ENCODE measurements at places on chromosomes 7 and 10.
A peak's percentile ranks its signal among the peaks of the same experiment; 100 is the strongest.

GRCh38 chr10:29470355-29470705 is 164.4 kb downstream of the SVIL start:
- DNase-seq, result no peak

DNA sequence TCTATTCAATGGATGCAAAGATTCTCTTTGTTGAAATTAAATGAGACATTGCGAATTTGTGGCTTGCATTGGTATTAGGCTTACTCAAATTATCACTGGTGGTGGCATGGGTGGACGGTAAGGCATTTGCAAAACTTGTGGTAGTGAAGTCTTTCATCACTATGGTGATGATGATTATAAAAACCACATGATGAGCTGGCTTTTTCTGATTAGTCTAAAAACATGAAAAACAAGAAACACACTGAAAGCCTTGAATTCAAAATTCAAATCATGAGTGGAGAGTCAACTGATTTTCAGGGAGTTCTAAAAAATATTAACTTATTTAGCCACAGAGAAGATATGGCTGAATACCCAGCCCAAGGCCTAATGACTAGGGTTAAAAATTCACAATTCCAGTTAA is 99.8 kb upstream of the HGF start:
- DNase-seq, result no peak

- no peak for DNase-seq
These were observed 885 bp upstream of the NKX1-2 start for GRCh38 chr10:124450783-124451057.

- no peak for DNase-seq
These were observed 158.9 kb upstream of the STEAP4 start for GRCh38 chr7:88465600-88465999.

DNA sequence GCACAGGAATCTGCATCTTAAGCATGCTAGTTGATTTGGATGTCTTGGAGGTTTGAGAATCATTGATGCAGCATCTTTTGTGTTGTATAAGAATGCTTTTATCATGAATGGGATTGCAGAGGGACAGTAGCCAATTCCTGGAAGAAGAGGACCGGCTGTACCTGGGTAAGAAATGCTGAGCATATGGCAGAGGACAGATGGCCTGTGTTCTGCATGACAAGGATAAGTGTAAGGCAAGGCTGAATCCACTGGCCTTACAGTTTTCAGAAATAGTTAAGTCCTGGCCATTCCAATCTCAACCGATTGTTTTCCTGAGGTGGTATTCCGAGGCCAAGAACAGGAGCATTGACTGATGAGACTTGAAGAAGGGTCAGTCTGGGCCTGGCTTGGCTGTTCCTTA is 24.4 kb upstream of the KBTBD2 start:
- DNase-seq, result no peak

DNA sequence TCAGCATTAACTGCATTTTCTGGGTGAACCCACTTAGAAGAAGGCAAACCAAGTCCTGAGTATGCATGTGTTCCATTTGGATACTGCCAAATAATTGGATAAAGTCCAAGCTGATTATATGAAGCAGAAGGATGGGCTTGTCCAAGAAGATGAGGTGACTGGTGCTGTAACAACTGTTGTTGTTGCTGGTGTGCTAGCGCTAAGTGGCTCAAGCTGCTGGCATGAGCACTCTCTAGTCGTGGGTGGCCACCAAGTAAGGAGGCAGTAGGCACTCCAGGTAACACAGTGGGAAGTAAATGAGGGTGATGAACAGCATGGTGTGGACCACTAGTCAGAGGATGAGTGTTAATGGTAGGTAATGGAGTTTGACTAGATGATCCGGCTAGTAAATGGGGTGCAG is 80.4 kb downstream of the NRBF2 start:
- no peak for DNase-seq

GRCh38 chr10:107264742-107265141 is 100.2 kb upstream of the SORCS1 start:
- no peak for DNase-seq

- no peak for DNase-seq
These were observed 1.9 kb downstream of the DGKI start for GRCh38 chr7:137844677-137845425.

DNA sequence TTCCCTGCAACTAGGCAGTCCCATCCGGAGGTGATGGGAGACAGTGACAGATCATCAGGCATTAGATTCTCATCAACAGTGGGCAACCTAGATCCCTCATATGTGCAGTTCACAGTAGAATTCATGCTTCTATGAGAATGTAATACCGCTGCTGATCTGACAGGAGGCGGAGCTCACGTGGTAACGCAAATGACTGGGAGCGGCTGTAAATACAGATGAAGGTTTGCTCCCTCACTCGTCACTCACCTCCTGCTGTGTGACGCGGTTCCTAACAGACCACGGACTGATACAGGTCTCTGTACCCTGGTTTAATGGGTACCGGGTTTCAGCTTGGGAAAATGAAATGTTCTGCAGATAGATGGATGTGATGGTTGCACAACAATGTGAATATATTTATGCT is 47.8 kb upstream of the PIK3AP1 start:
- no peak for DNase-seq

GRCh38 chr7:30604901-30605300 is 10.2 kb downstream of the GARS1 start:
- DNase-seq, result no peak

- DNase-seq, result peak; percentile 51
These were observed 1.1 kb downstream of the ARID5B start for GRCh38 chr10:61902445-61903220.

DNA sequence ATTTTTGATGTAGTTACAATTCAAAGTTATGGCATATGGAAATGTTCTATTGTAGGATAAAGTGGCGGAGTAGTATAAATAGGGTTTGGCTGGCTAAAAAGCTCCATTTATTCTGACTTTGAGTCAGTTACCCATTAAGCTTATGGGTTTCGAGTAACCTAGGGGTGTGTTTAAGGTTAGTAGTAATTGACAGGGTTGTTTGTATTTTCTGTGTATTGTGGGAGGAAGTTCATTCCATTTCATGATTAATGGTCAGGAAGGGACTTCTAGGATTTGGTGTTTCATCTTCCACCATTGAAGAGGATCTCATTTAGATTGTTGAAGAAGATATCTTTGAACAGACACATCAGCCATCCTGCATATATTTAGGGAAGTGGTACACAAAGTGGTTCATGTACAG is 75.0 kb downstream of the BICC1 start:
- no peak for DNase-seq

DNA sequence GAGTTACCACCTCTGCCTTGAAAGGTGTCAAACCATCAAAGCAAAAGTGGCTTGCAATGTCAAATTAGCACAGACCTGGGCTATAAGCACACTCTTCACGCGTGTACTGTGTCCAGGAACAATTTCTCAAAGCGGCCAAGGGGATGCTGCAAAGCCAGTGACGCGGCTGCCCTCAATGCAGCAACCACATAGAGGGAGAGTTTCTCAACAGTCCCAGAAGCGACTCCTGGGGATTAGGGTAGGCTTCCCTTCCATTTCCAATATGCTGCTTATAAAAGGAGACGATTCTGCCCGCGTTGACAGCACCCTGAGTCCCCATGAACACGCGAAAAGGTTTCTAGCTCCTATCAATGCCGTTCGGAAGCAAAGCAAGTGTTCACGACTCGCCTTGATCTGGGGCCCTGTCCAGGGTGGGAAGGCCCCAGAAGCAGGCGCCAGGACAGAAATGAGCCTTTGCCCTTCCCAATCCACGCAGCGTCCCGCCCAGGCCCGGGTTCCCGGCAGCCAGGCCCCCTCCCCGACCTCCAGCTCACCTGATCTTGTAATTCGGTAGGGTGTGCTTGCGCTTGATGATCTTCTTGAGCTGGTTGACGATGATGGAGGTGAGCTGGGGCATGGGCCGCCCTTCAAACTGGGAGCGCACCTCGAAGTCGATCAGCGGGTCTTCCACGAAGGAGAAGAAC is 1.3 kb downstream of the PDZD8 start:
- DNase-seq, result no peak

DNA sequence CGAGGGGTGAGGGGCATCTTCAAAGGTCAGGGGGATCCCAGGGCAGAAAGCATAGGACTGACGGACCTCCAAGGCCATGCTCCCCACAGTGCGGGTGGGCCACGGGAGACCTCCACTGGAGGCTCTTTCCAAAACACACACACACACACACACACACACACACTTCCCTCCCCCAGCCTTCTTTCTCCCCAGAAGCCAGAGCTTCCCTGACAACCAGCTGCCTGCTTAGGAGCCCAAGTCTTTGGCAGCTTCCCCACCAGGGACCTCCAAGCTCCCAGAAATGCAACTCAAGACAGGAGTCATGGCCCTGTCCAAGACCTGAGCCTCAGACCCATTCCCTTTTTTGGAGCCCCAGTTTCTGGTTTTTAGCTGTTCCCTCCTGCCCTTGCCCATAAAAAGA is 710 bp upstream of the C10orf105 start:
- DNase-seq, result no peak

- no peak for DNase-seq
These were observed 44.5 kb upstream of the ACBD5 start for GRCh38 chr10:27285093-27285492.

GRCh38 chr7:47451851-47452205 is 130.1 kb downstream of the TNS3 start:
- no peak for DNase-seq

DNA sequence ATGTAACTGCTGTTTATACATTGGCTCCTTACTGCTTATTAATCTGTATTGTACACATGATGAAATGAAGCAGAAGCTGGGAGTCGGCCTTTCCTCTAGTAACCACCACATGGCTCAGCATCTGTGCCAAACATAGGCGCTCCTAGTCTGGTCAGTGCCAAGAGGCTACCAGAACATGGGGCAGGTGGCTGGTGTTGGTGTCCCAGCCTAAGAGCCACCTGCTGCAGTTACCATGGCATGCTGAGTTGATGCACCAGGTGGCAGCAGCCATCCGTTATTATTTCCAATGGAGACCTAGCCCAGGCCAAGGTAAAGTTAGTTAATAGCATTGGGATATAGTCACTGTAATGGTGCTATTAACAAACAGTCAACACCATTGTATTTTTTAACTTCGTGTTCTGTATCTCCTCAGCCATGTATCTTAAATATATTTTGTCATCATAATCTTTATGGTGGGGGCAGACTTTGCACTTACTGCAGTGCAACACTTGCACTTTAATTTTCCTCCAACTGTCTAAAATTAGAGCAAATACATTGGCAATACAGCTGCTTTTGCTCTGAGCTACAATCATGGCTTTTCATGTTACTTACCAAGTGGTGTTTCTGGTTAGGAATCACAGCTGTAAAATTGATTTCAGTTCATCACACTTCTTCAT is 33.1 kb downstream of the HBP1 start:
- no peak for DNase-seq

GRCh38 chr7:127501817-127502216 is 83.6 kb downstream of the GCC1 start:
- DNase-seq, result no peak

- DNase-seq, result peak; percentile 47
These were observed 1.3 kb upstream of the CUL1 start for GRCh38 chr7:148697256-148698006.

GRCh38 chr10:110414548-110415309 is 83.0 kb upstream of the DUSP5 start:
- DNase-seq, result peak; percentile 89

DNA sequence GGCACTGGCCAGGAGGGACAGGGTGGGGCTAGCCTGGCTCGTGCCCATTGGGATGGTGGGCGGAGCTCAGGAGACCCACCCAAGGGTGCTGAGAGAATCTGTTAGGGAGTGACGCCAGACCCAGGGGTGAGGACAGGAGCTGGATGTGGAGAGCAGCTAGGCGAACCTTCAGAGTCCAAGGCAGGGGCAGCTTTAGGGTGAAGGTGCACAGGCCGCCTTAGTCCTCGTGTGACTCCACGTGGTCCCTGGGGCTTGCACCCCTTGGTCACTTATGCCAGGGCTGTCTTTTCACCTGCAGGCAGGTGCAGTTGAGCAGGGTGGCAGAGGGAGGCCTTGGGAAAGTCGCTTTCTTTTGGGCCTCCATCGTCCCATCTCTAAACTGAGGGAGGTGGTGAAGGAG is 4.3 kb downstream of the RAMP3 start:
- no peak for DNase-seq

DNA sequence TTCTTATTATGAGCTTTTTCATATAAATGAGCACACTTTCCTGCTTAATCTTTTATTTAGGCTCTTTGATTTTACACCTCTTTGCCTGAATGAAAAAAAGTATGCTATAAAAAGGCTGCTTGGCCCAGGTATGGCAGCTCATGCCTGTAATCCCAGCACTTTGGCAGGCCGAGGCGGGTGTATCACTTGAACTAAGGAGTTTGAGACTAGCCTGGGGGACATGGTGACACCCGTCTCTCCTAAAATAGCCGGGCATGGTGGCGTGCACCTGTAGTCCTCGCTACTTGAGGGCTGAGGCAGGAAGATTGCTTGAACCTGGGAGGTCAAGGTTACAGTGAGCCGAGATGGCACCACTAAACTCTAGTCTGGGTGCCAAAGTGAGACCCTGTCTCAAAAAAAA is 72.9 kb downstream of the DOCK4 start:
- DNase-seq, result no peak

DNA sequence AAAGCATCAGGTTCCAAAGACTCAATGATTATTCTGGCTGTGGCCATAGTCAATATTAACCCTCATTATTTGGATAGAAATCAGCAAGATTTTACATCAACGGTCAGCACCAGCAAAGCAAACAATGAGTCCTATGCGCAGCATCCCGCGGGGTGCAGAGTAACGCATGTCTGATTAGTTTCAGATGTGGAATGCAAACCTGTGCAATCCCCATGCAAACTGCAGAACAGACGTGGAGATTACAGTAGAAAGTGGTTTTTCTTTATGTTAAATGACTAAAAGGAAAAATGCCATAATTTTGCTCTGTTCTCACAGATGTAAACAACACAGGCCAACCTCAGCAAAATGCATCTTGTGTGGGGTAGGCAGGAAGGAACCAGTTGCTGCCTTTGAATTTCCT is 258.1 kb upstream of the GRB10 start:
- DNase-seq, result no peak

GRCh38 chr7:7385421-7385820 is 150.3 kb downstream of the COL28A1 start:
- no peak for DNase-seq

DNA sequence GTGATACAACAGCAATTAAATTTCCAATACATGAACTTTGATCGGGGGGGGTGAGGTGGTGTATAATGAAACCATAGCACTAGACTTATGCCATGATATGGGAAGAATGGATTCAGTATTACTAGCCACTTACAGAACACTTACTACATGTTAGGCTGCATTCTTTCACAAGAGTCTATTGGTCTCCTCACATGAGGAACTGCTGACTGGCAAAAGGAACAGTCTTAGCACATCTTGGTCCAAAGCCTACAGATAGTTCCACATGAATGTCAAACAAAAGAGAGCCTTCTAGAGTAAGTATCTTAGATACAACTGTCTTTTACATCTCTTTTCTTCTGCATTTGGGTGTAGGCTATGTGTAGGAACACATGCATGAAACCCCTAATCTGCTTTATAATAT is 115.9 kb upstream of the DNAJB12 start:
- DNase-seq, result no peak

DNA sequence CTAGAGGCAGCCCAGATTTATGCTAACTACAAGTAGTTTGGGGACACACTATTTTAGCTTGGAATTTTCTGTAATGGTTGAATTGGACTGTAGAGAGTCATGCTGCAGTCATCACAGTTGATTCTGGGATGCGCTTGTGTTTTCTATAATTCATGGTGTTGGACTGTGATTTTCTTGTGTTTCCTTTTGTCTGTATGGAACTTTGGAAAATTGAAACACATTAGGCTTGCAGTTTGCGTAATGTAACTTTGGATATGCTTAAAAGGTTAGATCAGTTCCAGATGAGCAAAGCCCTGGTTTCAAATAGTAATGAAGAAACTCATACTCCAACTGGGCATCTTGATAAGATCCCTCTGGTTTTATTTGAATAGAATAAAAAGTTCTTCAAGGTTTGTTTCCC is 502.2 kb downstream of the ARL4A start:
- DNase-seq, result no peak
